ENCODE measurements at places on chromosomes 4 and X. TPM values are rescaled to one million over a fixed set of nuclear protein-coding genes. Genes with fewer than 3 reads are reported as not detected.

PORCN gene
- polyA plus RNA-seq, result 7.3 TPM

P2RY10 gene
- 13.1 TPM for polyA plus RNA-seq

NXF3 gene
- polyA plus RNA-seq, result 0.83 TPM

GPR50 gene
- not detected for polyA plus RNA-seq

DNA sequence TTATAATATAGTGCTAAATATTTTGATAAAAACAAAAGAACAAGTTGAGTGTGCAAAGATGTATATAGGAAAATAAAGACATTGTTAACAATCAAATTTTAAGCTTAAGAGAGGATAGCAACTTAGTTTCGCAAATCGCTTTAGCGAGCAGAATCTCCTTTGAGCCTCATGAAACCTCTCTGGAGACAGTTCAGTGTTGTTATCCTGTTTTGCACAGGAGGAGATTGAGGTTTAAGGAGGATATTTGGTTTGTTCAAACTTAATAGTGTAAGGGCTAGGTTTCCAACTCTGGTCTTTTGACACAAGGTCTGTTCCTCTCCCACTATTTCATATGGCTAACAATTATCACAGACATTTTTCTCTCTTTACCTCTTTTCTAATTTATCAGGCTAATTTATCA, 1848.5 kb upstream of the TENM3 start:
- DNase-seq, result no peak

DNA sequence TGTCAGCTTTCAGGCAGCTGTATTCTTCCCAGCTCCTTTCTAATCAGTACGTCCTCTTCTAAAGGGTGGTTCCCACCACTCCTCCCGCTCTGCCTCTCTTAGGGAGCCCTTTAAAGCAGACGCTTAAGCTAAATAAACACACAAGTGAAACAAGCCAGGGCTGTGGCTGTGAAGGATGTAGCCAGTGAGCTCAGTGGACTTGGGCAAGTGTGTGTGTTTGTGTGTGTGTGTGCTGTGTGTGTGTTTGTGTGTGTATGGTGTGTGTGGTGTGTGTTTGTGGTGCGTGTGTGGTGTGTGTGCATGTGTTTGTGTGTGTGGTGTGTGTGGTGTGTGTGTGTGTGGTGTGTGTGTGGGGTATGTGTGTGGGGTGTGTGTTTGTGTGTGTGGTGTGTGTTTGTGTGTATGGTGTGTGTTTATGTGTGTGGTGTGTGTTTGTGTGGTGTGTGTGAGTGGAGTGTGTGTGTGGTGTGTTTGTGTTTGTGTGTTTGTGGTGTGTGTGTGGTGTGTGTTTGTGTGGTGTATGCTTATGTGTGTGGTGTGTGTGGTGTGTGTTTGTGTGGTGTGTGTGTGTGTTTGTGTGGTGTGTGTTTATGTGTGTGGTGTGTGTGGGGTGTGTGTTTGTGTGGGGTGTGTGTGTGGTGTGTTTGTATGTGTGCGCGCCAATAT, 283.3 kb downstream of the PTTG2 start:
- no peak for DNase-seq

DNA sequence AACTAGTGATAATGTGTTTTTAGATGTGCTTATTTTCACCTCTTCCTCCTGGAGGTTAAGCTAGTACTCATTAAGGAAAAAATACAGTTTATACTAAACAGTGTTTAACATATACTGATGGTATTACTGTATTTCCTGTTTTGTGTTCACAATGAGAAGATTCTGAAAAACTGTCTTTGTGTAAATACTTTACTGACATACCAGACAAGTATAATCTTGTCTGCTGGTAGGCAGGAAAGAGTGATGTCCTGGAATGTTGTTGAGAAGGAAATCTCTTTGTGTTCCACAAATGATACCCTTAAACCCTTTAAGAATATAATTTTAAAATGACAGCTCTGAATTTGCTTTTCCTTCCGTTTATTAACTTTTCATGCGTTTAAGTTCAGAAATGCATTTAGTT, 205.5 kb upstream of the NUDT6 start:
- no peak for DNase-seq

DNA sequence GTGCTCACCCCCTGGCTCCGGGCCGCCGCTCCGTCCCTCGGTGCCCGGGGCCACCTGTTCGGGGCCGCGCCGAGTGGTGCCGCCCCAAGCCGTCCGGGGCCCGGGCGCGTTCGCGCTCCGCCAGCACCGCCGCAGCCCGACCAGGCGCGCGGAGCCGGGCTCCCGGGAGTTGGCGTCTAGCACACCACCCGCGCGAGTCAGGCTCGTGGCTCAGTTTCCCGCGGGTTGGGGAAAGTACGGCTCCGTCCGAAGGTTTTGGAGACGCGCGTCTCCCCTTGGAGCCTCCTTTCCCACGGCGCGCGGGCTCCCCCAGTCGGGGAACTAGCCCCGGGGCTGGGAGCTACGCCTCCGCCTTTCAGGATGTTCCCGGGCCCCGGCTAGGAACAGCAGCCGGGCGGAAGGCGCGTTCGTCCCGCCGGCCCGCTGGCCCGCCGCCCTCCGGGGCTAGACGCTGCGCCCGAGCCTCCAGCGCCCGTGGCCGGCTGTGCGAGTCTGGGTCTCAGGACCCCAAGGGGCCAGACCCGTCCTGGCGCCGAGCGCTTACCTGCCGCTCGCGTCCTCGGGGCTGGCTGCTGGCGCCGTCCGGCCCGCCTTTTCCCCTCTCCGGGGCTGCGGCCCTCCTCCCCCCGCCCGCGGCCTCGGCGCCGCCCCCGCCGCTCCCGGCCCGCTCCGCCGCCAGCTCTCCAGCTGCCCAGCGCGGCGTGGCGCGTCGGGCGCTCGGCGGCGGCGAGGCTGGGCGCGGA, at the start of gene ADGRG2:
Gene ADGRG2 (minus strand): TSS at position 571 of the 743 bp plus-strand sequence. CDS start 53,634 bp downstream, outside the sequence.
- no peak for DNase-seq

GRCh38 chr4:18975916-18976808, 954.6 kb upstream of the LCORL start:
- no peak for DNase-seq

- no peak for DNase-seq
These were observed 20.1 kb downstream of the CA5B start for GRCh38 chrX:15758140-15758539.

All from spleen (tissue), 13 donors.